ENCODE measurements at places on chromosomes 6 and 20.

DNA sequence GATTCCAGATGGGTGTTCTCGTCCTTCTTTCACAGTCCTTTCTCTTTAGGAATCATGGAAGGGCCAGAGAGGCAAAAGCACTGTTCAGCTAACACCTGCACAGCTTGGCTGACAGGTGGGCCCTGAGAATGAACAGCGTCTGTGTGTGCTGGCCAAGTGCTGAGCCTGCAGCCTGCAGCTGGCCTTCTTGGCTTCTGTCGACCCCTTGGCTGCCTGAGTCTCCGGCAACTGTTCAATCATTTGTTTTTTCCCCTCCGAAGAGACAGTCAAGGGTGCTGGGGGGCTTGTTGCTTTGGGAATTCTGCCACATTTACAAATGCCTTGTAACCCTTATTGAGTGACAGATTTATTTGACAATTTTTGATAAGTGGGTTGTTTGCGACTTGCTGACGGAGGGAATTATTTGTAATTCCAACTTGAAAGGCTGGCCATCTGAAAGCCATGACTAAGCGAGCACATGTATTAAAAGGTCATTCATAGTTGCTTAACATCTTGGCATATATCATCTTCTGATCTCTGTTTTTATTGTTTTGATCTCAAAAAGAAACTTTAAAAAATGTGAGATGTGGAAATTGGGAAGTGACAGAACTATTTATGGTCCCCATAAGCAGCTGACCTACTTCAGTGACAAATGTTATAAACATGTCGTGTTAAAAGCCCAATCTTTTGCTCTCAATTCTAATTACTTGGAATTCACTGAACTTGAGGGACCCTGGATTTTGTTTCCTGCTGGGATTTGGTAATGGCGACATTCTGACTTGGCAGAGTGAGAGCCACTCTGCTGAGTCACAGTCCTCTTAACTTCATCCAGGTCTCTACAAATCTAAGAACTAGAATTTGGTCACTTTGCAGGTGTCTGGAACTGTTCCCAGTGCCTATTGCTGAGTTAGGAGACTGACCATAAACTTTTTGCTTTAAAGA lies 41.9 kb upstream of the FERMT1 start:
- DNase-seq = no peak

GRCh38 chr20:57470212-57470522 lies 54.8 kb downstream of the CTCFL start:
- DNase-seq = no peak

GRCh38 chr6:166413491-166413951 lies 30.8 kb upstream of the MPC1 start:
- no peak for DNase-seq

GRCh38 chr20:7708782-7709181 lies 231.5 kb downstream of the HAO1 start:
- DNase-seq = no peak

GRCh38 chr6:36241728-36242127 lies 28.1 kb upstream of the PNPLA1 start:
- DNase-seq = peak; percentile 92

DNA sequence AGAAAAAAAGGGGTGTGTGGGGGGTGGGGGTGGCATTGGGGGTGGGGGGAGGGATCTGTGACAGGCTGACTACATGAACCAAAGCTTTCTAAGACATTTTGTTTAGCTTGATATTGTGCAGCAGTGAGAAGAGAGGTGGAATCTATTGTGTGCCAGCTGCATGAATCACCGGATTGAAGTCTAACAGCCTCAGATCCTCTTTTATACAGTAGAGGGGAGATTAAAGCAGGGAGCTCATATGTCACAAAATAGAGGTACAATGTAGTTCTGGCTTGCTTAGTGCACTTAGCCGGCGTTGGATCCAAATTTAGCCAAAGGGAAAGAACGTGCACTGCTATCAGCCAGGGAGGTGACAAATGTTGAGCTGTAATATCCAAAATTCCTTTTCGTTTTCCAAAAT lies 404.2 kb upstream of the CITED2 start:
- no peak for DNase-seq

Data from OCI-M1 (cell line).